ENCODE measurements at places on chromosomes 7 and 10. TPM values are rescaled to one million over a fixed set of nuclear protein-coding genes. Genes with fewer than 3 reads are reported as not detected.

The TET1 gene
- total RNA-seq = 29.0 TPM

The LRGUK gene
- total RNA-seq = 0.57 TPM

The MINDY4 gene
- 8.4 TPM for total RNA-seq

The PTER gene
- 7.9 TPM for total RNA-seq

The SSC4D gene
- total RNA-seq = 1.7 TPM

The DKK1 gene
- 33.2 TPM for total RNA-seq

The TMEM176B gene
- 98.5 TPM for total RNA-seq

The ANKRD30A gene
- total RNA-seq = not detected

The FAM24B gene
- total RNA-seq = not detected

The SP8 gene
- total RNA-seq = 2.0 TPM

The EGR2 gene
- 17.6 TPM for total RNA-seq

The NRAP gene
- total RNA-seq = 0.05 TPM

The FGF8 gene
- not detected for total RNA-seq

The OR2A5 gene
- not detected for total RNA-seq

The STK32C gene
- 12.9 TPM for total RNA-seq

The MRLN gene
- total RNA-seq = 0.75 TPM

The MMD2 gene
- total RNA-seq = not detected

The TUBAL3 gene
- 0.19 TPM for total RNA-seq

The STEAP1B gene
- total RNA-seq = not detected

The NDUFB2 gene
- total RNA-seq = 179 TPM

The TECTB gene
- total RNA-seq = not detected

The PDE1C gene
- 8.5 TPM for total RNA-seq

The MMP21 gene
- not detected for total RNA-seq

The AVPI1 gene
- total RNA-seq = 7.8 TPM

The SH2D4B gene
- 0.07 TPM for total RNA-seq

The CDC14C gene
- not detected for total RNA-seq

Data from type B pancreatic cell (in vitro differentiated cells).